Caki2 (cell line): ENCODE measurements at places on chromosomes 2 and 18.

DNA sequence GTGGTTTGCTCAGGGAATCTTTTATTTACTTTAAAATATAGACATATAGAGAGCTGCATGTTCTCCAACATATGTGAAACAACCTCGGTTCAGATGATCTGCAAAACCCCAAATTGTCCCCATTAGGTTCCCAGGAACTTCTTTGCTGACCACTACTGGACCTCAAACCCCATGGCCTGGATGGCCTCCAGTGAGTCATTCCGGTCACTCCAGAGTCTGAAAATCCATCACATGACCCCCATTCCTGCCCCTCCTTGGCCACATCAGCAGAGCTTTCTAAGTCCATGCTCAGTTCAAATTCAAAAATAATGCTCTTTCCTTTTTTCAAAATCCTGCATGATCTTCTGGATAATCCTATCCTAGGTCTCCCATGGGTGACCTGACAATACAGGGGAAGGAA is 271.0 kb downstream of the TNS1 start:
- no peak for DNase-seq

DNA sequence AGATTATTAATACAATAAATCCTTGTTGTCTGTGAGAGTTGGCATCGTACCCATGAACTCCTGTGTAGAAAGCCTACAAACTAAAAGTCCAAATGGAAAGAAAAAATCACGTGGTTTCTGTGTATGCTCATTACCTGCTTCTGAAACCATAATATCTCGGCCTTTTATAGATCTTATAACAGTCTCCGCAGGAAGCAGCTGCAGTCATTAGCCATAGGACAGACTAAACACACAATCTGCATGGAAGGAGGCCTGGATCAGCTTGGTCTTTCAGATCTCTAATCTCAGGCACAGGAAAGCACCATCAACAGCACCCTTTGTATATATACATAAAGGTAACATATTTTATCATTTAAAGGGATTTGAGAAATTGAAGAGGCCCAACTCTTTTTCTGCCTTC is 508.9 kb upstream of the TCF4 start:
- DNase-seq = no peak

- DNase-seq = no peak
Measured at GRCh38 chr2:174510583-174511189, 23.9 kb upstream of the GPR155 start.

DNA sequence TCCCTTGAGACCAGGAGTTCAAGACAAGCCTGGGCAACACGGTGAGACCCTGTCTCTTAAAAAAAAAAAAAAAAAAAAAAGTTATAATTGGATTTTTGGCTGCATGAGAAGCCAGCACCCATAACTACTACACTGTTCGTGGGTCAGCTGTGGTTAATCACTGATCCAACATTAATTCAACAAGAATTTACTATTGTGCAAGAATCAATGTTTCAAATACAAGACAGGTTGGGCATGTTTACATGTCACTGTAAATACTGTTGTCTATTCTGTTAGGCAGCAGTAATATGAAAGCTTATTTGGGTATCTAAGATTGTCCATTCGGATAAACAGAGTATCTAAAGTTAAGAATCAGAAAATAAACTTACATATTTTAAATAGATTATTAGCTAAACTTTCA is 62.3 kb downstream of the ESCO1 start:
- DNase-seq = no peak

GRCh38 chr18:26550998-26551694 is 2.8 kb upstream of the KCTD1 start:
- no peak for DNase-seq
